ENCODE measurements at places on chromosomes 2 and 18.

DNA sequence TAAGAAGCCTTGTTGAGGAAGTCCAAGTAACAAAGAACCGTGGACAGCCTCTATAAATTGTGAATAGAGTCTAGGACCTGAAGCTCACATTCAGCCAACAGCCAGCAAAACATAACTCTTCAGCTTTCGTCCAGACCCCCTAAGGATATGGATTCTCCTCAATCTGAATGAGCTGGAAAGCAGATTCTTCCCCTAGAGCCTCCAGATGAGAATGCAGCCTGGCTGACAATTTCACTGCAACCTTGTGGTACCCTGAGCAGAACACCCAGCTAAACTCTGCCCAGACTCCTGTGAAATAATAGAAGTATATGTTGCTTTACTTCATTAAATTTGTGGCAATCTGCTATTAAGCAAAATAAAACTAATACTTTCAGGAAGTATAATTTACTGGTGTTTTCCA is 483.5 kb upstream of the SLC8A1 start:
- no peak for DNase-seq

- DNase-seq: no peak
Measured at GRCh38 chr18:70279470-70279869, 9.4 kb upstream of the SOCS6 start.

- no peak for DNase-seq
Measured at GRCh38 chr2:53473775-53474311, 293.8 kb upstream of the CHAC2 start.

GRCh38 chr18:1094409-1094808 is 189.7 kb downstream of the ADCYAP1 start:
- DNase-seq: no peak

GRCh38 chr2:104049981-104050380 is 803.9 kb upstream of the POU3F3 start:
- DNase-seq: no peak

DNA sequence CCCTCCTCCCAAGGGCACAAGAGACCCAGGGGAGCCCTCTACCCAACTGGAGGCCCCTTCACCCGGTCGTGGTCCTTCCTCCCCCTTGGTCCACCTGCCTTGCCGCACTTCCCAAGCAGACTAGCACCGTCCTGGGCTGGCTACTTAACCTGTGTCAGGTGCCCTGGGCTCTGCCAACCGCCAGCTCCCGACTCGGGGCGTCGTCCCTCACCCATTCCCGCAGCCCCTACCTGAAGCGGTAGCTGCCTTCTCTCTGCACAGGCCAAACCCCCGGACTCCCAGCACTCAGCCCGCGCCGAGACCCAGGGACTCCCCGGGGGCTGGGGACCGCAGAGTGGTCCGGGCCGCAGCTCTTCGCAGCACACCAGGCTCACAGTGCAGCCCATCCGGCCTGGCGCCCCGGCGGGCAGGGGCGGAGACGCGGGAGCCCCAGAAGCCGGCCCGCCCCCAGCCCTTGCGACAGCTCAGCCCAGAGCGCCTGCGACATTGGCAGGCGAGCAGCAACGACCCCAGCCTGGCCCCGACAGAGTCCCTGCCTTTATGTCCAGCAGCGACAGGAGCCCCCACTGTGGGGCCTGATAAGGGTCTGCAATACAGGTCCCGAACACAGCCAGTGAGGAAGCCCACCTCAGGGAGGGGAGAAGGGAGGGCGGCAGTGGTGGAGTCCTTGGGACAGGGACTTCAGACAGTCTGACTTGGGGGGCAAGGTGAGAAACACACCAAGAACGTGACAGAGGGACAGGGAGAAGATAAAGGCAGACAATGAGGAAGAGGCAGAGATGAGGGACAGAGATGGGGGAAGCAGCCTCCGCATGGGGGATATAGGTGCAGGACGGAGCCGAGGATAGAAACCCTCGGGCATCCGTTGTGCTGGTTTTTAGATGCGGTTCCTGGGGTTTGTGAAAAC is 31.0 kb upstream of the TNS1 start:
- DNase-seq: no peak

DNA sequence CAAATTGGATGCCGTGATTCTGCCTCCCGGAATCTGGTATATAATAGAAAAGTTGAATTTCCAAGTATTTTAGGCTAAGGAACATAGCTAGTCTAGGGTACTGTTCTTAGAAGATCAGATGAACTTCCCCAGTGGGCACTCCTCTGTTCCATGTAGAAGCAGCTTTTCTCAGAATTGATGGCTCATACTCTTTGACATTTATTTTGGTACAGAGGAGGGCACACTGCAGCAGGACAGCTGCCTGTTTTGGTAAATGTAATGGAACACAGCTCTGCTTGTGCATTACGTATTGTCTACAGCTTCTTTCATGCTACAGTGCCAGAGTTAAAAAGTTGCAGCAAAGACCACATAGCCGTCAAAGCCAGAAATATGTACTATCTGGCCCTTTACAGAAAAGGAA is 10.8 kb downstream of the YPEL5 start:
- DNase-seq: no peak

GRCh38 chr18:58965291-58966004 is 100.8 kb downstream of the ZNF532 start:
- no peak for DNase-seq

DNA sequence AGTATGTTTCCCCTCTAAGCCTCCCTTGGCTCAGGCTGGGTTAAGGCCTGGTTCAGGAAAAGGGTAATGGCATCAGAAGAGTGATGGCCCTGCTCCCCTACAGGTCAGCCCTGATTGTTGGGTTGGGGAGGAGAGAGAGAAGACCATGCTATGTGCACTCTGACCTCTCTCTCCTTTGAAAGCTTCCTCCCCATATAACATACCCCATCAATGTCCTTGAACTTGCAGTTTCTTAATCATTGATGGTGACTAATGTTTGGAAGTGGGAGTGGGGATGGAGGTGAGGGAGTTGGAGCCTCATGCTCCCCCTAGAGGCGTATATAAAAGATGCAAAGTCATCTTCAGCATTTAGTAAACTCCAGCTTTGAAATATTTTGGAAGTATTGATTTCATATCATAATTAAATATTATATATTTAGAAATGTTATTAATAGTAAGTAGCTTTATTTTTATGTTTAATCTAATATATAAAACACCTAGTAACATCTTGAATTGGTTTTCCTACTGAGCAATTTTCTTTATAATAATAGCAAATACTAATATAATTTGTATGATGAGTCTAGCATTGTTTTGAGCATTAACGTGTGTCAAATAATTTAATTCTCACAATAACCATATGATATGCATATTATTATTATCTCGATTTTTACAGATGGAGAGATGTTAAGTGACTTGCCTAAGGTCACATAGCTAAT is 8.8 kb downstream of the PLCL1 start:
- DNase-seq: no peak

DNA sequence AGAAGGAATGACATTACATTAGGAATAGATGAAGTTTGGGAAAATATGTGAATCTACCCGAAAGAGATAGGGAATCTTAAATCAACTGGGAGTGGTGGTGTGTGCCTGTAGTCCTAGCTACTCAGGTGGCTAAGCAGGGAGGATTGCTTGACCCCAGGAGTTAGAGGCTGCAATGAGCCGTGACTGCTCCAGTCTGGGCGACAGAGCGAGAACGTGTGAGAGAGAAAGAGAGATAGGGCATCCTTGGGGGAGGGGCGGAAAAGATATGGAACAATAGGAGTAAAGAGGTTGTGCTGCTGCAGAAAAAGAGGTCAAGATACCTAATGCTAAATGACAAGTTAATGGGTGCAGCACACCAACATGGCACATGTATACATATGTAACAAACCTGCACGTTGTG is 47.1 kb upstream of the ADAM23 start:
- DNase-seq: no peak

DNA sequence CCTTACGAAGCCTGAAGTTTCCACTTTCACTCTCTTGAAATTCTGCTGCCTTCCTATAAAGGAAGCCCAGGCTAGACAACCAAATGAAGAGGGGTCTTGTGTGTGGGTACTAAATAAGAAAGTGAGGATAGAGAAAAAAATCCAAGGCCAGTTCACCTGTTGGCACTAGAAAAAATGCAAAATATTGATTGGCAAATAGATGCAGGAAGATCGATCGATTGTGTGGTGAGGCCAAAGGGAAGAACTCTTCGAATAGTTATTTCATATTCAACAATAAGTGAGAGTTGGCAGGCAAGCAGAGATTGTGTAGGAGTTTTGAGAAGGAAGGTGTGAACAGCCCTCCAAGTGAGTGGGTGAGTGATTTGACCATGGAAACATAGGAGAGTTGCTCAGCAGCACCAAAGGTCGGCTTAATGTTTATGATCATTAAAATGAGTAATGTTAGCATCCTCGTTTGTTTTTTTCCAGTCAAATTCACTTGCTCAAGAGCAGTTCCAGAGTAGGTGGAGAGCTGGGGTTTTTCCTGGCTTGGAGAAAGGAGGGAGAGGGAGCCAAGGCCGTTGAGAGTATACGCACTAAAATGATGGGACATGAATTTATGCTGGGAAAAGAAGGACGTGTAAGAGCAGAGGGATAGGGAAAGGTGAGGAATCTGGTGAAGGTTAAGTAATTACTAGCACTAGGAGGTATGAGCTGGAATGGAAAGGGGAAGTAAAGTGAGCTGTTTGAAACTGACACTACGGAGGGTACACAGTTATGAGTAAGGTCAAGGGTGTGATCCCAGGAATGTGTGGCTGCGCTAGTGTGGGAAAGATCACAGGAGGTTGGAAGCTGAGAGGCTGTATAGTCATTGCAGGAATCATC is 1.1 kb upstream of the NAPG start:
- DNase-seq: no peak

Measured in SIG-M5 (cell line).